Stimulated activated CD4-positive, alpha-beta T cell treated with anti-CD3 and anti-CD28 coated beads, TNF-alpha, amount 100 ng/mL, for 4 hours (primary cell): ENCODE measurements at places on chromosomes 12 and 14.

DNA sequence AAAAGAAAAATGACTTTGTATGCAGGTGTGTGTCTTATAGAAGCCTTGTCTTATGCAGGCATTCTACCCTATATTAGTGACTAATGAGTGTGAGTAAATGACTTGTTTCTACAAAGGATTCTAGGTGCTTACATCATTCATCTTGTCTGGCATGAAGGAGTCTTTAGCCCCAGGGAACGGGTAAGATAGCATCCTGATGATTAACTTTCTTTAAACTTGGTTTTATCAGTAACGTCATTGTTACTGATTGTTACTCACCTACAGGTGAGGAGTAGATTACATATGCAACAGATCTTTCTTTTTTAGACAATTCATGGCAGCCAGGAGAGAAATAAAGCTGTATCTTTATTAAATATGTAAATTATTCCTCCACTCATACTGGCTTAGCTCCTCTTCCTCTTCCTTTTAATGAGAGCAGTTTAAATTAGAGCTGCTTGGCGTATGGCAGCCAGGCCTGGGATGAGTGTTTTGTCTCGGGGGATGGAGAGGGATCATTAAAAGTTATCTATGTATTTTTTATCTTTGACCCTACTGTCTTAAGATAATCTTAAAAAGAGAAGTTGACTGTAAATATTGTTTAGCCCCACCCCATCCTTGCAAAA is 57.2 kb upstream of the ATP2A2 start:
- DNase-seq: no peak

- DNase-seq: no peak
Observed at GRCh38 chr14:94671870-94672444, 59.8 kb downstream of the SERPINA3 start.

GRCh38 chr12:9906873-9907272 is 25.3 kb downstream of the CLEC2A start:
- no peak for DNase-seq

DNA sequence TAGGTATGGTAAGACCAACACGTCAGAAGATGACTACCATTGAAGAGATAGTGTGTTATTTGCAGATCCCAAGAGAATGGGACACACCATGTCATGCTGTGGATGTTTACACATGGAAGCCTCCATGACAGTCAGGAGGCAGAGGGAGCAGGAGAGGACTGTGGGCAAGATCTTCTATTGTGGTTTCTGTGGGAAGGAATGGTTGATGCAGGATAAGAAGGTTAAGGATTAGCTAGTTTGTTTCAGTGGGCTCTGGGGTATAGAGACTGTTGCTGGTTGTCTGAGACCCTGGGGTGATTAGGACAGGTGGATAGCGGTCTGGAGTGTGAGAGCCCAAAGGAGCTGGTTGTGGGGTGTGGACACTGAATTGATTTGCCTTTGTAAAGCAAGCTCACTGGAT is 23.3 kb downstream of the TAS2R7 start:
- no peak for DNase-seq

- no peak for DNase-seq
Observed at GRCh38 chr12:124087266-124088051, 114.4 kb downstream of the ZNF664 start.

GRCh38 chr12:5685935-5686334 is 254.0 kb downstream of the NTF3 start:
- no peak for DNase-seq

DNA sequence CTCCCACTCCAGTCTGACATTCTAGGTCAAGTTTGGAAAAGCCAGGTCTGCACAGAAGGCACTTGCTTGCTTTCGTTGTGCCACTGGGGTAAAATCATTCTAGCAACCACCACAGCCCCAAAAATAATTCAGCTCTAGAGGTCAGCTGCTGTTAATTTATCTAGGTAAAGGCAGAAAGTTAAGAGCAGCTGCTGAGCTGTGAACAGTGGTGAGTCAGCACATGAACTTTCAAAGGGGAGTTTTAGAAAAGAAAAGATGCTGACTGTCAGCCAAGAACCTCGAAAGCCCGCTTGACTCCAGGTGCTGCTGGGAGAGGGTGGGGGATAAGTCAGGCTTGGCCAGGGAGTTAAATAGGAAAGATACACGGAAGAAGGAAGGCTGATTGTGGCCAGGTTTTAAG is 12.7 kb downstream of the CCDC197 start:
- no peak for DNase-seq

GRCh38 chr12:108852674-108853309 is 4.6 kb downstream of the SSH1 start:
- no peak for DNase-seq

DNA sequence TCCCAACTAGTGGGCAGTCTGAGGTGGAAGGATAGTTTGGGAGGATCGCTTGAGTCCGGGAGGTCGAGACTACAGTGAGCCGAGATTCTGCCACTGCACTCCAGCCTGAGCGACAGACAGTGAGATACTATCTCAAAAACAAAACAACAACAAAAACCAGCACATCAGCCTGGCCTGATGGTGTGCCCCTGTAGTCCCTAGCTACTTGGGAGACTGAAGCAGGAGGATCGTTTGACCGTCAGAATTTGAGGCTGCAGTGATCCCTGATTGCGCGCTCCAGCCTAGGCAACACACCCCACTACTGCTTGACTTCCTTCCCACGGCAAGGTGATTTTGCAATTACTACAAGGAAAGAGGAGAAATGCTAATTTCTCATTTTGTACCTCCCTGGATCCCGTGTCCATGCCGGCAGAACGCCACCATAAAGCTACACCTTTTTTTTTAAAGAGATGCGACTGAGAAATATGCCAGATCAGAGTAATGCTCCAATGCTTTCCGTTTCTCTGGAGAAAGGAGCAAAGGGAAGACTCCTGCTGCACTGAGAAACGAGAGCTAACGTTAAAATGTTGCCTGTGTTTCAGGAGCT is 672 bp upstream of the SCFD1 start:
- DNase-seq: no peak

- no peak for DNase-seq
Observed at GRCh38 chr14:76053572-76054355, 68.2 kb downstream of the IFT43 start.

DNA sequence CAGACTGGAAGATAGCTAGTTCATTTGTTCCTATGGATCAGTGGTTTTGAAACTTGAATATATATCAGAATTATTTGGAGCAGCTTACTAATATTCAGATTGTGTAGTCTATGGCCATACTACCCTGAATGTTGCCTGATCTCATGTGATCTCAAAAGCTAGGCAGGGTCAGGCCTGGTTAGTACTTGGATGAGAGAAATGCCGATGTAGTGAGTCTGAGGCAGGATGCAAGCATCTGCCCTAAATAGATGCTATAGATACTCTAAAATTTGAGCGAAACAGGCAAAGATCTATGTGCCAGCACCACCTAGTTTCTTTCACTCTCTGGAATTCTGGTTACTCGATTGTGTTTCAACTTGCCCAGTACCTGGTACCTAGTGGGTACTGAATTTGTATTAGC is 40.9 kb downstream of the FRMD6 start:
- DNase-seq: no peak

DNA sequence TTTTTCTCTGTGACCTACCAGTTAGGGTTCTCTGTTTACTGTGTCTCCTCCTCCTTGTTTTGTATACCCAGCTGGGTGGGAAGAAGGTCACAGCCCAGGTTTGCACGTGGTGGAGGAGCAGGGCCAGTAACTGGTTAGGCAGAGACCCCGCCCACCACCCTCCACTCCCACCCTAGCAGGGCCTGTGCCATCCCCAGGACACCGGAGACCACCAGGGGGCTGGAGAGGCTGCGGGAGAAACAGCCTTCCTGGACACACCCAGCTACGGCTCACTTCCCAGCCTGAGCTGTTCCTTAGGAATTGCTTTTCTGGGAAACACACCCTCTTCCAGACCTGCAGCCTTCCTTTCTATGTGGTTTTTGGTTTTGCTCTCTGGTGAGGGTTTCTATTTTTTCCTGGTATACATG is 21.1 kb downstream of the BDKRB2 start:
- no peak for DNase-seq

DNA sequence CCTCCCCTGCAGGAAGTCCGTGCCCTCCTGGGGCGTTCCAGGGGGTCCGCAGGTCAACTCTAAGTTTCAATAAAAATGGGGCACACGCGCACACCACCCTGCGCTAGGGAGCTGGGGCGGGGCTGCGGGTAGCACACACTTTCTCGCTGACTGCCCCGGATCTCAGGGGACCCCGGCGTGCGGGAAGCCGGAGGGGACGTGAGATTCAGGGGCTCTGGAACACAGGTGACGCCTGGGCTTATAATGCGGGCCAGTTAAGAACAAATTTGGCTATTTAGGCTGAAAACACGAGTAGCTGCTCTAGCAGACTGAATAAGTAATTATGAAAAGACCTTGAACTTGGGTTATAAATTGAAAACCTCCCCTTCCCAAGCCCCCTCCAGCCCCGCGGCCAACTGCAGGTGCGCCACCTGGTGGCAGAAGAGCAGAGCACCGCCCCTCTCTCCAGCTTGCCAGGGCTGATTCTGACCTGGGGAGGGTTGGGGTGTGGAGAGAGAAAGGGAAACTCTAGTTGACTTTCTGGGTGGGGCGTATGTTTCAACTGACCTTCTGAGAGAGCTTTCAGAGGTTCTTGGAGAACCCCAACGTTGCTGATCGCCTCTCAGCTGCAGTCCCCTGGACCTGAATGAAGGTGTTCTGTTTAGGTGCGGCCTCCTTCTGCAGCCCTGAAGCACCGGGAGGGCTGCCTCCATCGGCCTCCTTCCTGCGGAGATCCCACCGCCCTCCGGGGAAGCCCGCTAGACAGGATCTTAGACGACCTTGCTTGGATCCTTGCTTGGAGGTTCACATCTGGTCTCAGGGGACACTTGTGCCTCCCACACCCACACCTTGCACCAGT is 118.4 kb upstream of the EVL start:
- no peak for DNase-seq

DNA sequence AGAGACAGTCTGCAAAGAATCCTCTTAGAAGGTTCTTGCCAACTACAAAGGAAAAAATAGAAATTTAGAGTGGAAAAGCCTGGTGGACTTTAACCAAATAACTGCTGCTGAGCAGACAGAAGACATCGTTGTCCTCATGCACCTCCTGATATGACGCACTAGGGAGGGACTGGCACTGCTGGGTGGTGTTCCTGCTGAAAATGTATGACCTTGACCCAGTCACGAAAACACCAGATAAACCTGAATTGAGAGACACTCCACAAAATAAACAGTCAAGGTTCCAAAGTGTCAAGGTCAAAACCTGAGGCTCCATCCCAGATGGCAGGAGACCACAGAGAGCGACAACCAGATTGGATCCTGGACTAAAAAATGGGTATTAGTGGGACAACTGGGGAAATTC is 61.9 kb downstream of the CHGA start:
- DNase-seq: no peak

DNA sequence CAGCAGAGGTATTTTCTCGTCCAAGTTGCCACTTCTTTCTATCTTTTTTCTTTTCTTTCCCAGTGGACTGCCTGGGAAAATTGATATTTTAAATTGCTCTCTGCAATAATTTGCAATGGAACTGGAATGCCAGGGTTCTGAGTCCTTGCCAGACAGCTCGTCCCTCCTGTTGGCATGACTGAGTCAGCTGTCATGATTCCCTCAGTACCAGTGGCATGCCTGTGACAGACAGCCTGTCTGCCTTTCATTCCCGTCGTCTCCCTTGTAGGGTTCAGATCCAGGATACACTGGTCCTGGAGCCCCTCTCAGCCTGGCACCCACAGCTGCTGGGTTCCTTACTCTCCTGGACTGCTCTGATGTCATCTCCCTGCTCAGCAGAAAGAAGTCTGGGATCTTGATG is 84.8 kb downstream of the PTPN11 start:
- DNase-seq: no peak
